ENCODE measurements at places on chromosomes 5 and 9.
A peak's percentile ranks its signal among the peaks of the same experiment; 100 is the strongest.

GRCh38 chr5:56277573-56277972 is 44.4 kb upstream of the ANKRD55 start:
- no peak for DNase-seq

DNA sequence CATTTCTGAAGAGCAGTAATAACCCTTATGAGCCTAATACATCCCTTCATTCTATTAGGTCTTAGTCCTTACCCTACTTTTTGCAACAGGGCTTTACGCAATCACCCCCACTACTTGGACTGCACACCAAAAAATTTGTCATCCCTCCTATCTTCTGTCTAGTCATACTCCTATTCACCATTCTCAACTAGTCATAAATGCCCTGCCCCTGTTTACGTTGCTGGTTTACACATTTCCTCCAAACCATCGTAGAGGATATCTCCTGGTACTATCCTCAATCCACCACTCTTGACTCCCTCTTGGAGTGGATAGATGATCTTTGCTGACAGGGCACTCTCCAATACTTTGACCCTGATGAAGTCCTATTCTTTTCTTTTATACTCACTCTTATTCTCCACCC is 98.2 kb upstream of the CCNG1 start:
- no peak for DNase-seq

- no peak for DNase-seq
Observed at GRCh38 chr9:104982543-104982942, 54.6 kb upstream of the ABCA1 start.

- DNase-seq = no peak
Observed at GRCh38 chr5:168147568-168148360, 143.7 kb upstream of the WWC1 start.

DNA sequence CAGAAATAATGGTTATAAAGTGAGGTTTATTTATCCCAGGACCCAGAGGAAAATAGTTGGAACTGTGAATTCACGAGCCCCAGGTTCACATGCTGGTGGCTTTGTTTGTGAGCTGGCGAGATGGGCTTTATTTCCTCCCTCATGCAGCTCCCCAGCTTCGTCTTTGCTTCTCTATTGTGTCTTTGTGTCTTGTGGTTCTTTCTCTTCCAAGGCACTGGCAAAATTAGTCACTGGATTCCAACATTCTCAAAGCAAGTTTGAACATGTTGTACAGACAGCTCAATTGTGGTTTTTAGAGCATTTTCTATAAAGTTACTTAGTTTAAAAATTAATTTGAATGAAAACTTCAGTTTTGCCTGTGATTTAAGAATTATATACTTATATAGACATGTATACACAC is 7.2 kb downstream of the NDUFS6 start:
- no peak for DNase-seq

DNA sequence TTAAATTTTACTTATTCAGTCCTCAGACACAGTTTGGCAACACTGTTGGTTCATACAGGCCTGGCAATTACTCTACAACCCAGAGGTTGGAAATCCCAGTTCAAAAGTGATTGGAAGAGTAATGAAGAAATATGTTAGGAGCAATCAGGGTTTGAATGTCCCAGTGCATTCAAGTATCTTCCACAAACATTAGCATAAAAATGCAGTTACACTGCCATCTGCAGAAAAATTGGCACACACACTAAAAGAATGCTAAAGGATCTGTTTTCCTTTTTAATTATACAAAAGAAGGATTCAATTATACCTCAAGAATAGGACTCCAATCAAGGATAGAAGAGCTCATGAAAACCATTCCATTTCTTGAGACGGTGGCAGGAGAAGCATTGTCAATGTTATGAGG is 130.2 kb downstream of the DNAH5 start:
- no peak for DNase-seq

GRCh38 chr5:72472666-72473422 is 34.4 kb downstream of the ZNF366 start:
- no peak for DNase-seq

- no peak for DNase-seq
Observed at GRCh38 chr9:22030101-22030598, 21.0 kb upstream of the CDKN2B start.

GRCh38 chr9:90393365-90394152 is 249.1 kb downstream of the DIRAS2 start:
- no peak for DNase-seq

DNA sequence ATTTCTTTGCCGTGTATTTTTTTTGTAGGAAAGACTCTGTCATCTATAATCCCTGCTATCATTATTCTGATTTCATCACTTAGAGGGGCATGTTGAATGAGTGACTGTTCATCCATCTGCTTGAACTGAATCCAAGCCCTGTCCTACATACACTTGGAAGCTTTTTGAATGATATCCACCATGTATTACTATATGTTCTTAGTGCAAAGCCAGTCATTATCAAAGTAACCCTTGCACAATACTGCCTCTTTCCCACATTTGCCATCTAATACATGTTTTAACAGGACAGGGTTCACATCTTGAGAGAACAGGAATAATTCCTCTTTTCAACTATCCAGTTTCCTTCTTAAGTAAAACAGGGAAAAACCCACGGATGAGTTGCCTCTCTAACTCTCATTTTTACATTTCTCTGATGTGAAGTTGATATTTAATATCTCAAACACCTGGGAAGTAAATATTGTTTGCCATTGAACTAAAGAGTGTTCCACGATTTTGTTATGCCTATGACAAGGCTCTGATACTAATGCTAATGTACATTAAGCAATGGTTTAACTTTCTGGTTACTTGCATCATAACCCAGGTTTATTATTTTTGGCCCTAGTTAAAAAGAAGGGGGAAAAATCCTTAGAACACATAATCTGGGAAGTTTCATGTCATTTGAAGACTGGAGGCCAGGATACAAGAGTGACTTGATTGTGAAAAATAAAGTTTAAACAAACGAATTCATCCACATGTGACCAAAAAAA is 103.7 kb upstream of the TARS1 start:
- no peak for DNase-seq

DNA sequence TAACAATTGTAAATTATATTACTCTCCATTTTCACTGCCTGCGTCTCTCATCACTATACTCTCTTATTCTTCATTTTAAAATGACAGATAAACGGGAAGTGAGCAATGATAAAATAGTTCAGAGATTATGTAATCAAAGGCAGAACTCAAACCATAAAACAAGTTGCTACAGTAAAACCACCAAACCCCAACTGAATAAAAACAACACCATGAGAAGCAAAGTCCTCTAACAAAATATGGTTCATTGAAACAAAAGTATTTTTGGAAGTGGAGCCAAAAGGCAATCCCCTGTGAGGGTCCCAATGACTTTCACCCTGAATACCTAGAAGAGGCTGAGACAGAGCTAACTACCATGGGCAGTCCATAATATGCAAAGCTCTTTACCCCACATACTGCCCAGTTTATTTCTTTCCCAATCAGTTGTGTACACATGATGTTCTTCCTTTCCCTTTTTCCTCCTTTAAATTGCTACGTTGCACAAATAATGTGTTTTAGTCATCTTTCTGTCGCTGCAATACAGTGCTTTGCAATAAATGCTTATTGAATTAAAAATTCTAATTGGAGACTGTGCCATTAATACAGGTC is 64.0 kb upstream of the PTGER4 start:
- DNase-seq = no peak

DNA sequence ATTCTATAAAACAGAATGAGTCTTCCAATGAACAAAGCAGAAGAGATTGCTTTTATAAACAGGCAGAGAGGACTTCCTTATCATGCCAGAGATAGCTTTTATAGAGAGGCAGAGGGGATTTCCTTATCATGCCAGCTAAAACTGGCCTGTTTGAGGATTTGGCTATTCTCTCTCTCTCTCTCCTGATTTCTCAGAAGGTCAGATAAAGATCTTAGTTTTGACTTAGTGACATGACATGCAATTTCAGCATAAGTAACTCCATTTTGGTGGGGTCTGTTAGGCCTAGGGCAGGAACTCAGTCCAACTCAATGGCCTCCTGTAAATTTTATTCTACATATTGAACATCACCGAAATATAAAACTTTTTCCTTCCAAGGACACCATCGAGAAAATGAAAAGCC is 31.5 kb upstream of the DENND4C start:
- DNase-seq = no peak

GRCh38 chr5:68538814-68539420 is 323.4 kb downstream of the PIK3R1 start:
- no peak for DNase-seq

GRCh38 chr5:106399391-106399790 is 1271.3 kb downstream of the EFNA5 start:
- DNase-seq = no peak

- no peak for DNase-seq
Observed at GRCh38 chr9:2230362-2230761, 215.2 kb downstream of the SMARCA2 start.

- no peak for DNase-seq
Observed at GRCh38 chr5:139164020-139164419, 34.1 kb downstream of the SIL1 start.

DNA sequence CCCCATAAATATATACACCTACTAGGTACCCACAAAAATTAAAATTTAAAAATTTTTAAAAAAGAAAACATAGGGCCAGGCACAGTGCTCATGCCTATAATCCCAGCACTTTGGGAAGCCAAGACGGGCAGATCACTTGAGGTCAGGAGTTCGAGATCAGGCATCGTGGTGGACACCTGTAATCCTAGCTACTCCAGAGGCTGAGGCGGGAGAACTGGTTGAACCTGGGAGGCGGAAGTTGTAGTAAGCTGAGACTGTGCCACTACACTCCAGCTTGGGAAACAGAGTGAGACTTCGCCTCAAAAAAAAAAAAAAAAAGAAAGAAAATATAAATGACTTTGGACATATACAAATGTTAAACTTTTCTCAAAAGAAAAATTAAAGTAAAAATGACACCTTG is 33.3 kb upstream of the RNF38 start:
- DNase-seq = no peak

- DNase-seq = no peak
Observed at GRCh38 chr9:88498880-88499279, 36.1 kb upstream of the NXNL2 start.

GRCh38 chr5:33439905-33440481 is 772 bp upstream of the TARS1 start:
- DNase-seq = no peak

DNA sequence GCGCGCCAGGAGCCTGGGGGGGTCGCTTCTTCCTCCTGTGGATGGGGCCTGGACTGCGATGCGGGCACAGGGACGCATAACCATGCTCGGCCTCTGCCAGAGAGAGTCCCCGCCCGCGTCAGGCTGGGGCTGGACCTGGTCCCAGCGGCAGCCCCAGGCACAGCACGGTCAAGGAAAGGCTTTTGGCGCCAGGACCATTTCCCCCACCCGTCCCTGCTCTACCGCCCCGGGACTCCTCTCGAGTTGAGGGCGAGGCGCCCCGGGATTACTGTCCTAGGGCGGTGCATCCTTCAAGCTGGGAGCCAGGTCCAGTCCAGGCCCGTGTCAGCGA is 341 bp downstream of the MXD3 start:
- no peak for DNase-seq

GRCh38 chr5:162801235-162801634 is 636.2 kb upstream of the CCNG1 start:
- no peak for DNase-seq

DNA sequence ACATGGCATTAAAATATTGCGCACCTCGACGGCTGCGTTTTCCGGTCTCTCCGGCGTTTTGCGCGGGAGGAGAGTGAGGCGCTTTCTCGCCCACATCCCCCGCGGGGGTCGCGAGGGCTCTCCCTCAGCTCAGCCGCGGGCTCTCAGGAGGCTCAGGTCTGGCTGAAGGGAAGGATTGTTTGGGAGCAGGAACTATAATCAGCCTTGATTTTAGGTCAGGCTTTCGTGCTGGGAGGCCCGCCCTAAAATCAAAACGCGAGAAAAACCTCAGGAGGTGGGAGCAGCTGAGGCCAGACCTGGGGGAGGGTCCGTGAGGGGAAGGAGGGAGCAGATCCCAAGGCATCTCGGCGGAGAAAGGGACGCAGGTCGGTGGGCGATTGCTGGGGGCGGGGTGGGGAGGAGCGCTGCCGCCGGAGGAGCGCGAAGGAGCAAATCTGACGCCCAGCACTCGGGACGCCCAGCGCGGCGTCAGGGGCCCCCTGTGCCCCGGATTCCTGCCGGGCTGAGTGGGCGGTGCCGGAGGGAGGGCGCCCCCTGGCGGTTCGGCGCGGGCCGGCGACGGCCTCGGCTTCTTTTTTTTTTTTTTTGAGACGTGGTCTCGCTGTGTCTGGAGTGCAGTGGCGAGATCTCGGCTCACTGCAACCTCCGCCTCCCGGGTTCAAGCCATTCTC is 18.7 kb upstream of the RNF130 start:
- DNase-seq = peak; percentile 68

- DNase-seq = no peak
Observed at GRCh38 chr5:177154003-177154643, 20.6 kb downstream of the NSD1 start.

- DNase-seq = no peak
Observed at GRCh38 chr9:94950579-94951323, 224.3 kb downstream of the AOPEP start.

- no peak for DNase-seq
Observed at GRCh38 chr5:3350781-3351180, 244.9 kb upstream of the IRX1 start.

GRCh38 chr5:112628214-112628980 is 109.3 kb upstream of the APC start:
- no peak for DNase-seq

- DNase-seq = no peak
Observed at GRCh38 chr5:172452398-172453205, 1.7 kb downstream of the SH3PXD2B start.

GRCh38 chr5:147063943-147064342 is 170.9 kb upstream of the STK32A start:
- no peak for DNase-seq

- DNase-seq = no peak
Observed at GRCh38 chr5:101364469-101364868, 461.4 kb upstream of the ST8SIA4 start.

DNA sequence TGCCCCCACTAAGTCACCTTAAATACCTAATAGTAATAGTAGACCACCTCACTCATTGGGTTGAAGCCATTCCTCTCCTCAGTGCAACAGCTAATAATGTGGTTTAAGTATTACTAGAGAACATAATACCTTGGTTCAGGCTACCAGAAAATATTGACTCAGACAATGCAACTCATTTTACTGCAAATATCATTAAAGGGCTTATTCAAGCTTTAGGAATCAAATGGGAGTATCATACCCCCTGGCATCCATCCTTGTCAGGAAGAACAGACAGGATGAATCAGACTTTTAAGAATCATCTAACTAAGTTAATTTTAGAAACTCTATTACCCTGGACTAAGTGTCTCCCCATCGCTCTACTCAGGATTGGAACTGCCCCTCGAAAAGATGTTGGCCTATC is 6.8 kb upstream of the RNF180 start:
- no peak for DNase-seq

GRCh38 chr9:127724012-127724411 is 8.1 kb downstream of the TTC16 start:
- DNase-seq = no peak

DNA sequence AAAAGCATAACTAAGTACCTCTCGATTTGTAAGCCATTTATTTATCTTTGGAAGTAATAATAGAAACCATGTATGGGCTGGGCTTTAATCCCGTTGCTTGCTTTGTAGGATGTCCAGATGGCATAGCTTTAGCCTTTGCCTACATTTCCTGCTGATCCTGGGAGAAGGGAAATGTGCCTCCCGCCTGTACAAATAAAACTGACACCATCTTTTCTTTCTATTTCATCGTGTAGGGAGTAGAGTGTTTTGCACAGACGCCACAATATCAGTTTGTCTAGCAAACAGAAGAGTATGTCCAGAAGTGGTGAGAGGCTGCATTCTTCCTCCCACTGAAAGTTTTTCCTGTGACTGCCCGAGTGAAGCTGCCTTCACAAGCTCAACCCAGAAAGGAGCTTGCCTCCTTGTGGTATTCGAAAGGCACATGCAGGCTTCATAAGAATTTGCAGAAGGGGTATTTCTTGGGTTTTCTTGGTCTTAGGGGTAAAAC is 24.7 kb upstream of the TJP2 start:
- DNase-seq = no peak

Measured in stimulated activated naive CD4-positive, alpha-beta T cell treated with Interleukin-2 at 50 U/mL for 16 hours (primary cell).